ENCODE measurements at places on chromosomes 5 and 9.
A peak's percentile ranks its signal among the peaks of the same experiment; 100 is the strongest.

GRCh38 chr5:41433552-41434181, 76.7 kb downstream of the PLCXD3 start:
- DNase-seq = no peak

GRCh38 chr9:136050701-136051452, 44.2 kb downstream of the NACC2 start:
- DNase-seq = no peak

DNA sequence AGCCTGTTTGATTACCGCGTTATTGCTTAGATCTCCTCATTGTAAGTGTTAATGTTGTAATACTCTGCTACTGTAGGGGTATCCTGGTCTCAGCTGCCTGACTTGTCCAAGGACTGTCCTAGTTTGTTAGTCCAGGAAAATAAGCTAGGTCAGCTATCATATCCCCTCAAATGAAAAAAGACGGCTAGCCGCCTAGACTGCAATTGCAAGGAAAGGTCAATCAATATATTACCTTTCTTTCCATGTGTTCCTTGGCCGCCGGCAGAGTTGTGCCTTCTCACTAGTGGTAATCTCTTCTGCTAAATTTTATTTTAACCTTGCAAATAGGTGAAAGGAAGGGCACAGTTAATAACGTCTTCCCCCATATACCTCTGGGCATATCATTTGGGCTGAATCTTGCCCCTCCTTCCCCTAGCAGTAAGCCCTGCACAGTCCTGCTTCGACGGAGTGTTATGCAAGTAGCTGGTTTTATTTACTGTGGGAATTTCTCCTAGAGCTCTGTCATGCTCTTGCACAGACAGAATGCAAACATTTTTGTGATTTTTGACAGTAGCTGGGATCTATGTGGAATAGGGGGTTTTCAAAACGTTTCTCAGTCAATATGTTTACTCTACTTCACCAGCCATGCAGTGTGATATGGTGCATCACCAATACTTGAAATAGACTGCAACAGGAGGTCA, 288.5 kb downstream of the MAST4 start:
- DNase-seq = no peak

DNA sequence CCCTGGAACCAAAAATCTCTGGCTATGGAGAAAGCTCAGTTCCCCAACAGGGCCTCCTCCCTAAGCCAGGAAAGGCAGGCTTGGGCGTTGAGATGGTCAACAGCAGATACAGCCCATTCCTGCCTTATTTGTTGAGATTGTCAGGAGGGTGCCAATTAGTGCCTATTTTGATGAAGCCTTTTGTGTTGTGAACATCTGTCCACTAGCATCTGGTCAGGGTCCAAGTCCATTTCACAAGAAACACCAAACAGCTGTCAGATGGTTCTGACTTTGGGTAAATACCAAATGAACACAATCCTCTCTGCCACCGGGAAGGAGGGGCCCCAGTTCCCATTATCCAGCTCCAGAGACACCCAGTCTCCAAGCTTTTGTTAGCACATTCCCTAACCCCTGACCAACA, 19.9 kb downstream of the SEMA6A start:
- DNase-seq = no peak

DNA sequence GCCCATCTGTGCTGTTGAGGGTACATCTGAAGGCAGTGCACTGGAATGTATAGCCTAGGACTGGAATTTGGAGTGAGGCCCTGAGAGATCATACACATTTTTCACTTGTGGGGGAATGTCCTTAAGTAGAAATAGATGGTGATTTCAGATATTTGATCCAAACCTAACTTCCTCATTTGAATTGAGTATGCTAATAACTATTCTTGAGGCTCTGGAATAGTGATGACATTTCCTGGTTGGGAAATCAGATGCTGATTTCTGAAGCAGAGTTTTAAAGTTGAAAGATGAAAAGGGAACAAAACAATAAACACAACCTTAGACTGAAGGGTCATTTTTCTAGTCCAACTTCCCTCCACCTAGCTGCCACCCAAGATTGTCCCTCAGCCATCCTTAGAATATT, 163.0 kb upstream of the CCDC152 start:
- DNase-seq = no peak

GRCh38 chr5:116709082-116709481, 134.5 kb upstream of the SEMA6A start:
- no peak for DNase-seq

- no peak for DNase-seq
Measured at GRCh38 chr9:85114799-85115198, 445.3 kb downstream of the NTRK2 start.

DNA sequence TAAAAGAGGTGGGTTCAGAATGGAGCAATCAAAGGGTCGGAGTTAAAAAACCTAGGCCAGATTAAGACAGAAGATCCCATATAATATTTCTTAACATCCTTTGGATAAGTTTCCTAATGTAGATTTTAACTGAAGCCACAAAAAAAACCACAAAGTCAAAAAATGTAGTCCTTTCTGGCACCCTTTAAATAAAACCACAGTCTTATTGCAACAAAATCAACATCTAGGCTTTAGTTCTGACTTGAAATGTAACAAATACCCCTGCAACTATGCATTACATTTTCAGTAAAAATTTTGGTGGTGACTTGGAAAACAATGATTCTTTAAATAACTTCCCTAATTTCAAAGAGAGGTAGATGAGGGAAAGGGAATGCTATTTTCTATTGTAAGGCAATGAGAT, 109.2 kb downstream of the PSAT1 start:
- DNase-seq = no peak

- no peak for DNase-seq
Measured at GRCh38 chr5:56712895-56713591, 102.3 kb upstream of the MAP3K1 start.

DNA sequence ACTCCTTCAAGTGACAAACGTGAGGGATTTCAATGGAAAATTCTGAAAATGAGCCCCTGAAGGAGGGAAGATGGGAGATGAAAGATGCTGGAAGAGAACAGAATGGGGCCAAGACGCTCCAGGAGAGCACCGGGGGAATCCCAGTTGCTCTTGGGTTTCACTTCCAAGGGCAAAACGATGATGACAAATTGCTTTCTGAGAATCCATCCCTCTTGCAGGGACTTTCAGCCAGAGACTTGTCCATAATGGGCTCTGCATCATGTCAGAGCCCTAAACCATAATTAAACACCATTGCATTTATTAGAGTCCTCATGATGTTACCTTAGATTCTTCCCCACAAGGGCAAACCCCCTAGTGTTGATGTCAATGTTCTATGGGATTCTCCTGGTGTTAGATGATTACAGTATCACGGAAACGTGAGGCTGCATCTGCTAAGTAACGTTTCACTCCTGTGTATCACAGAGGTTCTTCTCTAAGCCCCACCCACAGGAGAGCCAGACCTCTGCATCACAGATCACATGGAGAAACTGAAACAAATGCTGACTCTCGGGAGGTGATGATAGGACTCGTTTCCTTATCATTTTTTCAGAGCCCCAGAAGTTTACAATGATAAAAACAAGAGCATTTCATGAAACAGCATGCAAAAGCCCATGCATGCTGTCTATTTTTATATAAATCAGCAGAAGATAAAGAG, 114.4 kb downstream of the TENT4A start:
- no peak for DNase-seq

DNA sequence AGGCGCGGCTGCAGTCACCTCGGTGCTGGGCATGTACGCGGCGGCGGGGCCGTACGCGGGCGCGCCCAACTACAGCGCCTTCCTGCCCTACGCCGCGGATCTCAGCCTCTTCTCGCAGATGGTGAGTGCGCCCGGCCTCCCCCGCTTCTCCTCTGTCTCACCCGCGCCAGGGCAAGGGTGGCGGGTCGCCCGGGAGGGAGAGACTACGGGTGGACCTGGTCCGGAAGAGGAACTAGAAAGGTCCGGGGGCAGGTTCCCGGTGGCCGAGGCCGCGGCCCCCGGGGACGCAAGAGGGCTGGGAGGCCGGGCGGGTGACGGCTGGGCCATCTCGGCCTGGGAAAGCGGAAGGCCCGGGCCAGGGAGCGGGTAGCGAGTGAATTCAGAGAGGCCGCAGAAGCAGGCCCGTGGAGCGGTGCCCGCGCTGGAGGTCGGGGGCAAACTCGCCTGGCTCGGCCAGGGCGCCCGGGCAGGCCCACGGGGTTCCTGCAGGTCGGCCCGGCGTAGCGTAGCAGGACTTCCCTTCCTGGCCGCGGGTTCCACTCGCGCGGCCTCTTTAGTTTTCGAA, 711 bp downstream of the IRX1 start:
- DNase-seq = no peak

DNA sequence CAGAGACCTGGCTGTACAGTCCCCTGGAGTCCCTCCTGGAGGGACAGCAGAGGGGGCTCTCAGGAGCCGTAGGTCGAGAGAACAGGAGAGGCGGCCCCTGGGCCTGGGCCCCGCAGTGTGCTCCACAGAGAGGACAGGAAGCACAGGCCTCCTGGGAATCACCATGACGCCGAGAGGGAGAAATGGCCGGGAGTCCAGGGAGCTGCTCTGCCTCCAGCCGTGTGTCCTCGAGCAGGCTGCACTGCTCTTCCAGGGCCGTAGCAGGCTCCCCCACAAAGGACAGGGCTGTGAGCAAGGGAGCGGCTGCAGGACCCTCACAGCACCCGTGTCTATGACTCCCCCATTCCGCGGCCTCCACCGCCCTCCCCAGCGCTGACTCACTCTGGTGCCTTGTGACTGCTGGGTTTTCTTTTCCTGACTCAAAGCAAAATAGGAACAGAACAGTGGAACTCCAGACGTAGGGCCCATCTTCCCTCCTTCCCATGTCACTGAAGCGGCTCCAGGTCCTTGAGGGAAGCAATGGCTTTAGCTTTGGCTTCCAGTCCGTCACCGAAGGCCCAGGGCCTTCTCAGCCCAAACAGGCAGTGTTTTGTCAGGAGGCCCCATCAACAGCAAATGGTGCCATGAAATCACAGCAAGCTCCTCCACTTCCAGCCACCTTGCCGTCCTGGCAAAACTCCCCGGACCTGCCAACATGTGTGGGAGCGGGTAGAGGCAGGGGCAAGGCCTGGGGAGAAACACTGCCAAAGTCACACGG, 114.2 kb downstream of the LHFPL2 start:
- DNase-seq = no peak

- DNase-seq = no peak
Measured at GRCh38 chr9:110847671-110848070, 179.1 kb downstream of the MUSK start.

DNA sequence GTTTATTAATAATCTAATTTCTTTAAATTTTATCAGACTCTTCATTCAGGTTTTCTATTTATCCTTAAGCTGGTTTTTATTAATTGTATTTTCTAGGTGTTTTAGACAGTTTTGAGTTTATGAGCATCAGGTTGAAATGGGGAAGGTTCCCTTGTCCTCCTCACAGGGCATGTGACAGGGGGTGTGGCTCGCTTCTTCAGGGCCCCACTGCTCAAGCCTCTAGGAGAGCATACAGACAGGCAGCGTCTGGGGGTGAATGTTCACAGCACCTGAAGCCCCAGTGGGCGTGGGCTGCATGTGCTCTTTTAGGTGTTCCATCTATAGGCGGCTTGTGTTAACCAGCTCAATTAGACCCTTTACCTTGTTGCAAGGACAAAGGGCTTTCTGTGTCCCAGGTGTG, 78.2 kb upstream of the RUFY1 start:
- DNase-seq = no peak

GRCh38 chr5:168401880-168402279, 84.4 kb upstream of the RARS1 start:
- peak; percentile 49 for DNase-seq

GRCh38 chr9:108386859-108387384, 468.9 kb downstream of the ACTL7B start:
- DNase-seq = no peak

GRCh38 chr9:88106492-88106891, 31.8 kb downstream of the SPATA31C2 start:
- DNase-seq = peak; percentile 77

- DNase-seq = no peak
Measured at GRCh38 chr5:142969624-142970439, 199.7 kb downstream of the ARHGAP26 start.

GRCh38 chr9:107105784-107106183, 177.3 kb upstream of the RAD23B start:
- DNase-seq = no peak

GRCh38 chr5:17088051-17088450, 129.4 kb upstream of the BASP1 start:
- no peak for DNase-seq

GRCh38 chr5:3225201-3225960, 370.3 kb upstream of the IRX1 start:
- DNase-seq = no peak

DNA sequence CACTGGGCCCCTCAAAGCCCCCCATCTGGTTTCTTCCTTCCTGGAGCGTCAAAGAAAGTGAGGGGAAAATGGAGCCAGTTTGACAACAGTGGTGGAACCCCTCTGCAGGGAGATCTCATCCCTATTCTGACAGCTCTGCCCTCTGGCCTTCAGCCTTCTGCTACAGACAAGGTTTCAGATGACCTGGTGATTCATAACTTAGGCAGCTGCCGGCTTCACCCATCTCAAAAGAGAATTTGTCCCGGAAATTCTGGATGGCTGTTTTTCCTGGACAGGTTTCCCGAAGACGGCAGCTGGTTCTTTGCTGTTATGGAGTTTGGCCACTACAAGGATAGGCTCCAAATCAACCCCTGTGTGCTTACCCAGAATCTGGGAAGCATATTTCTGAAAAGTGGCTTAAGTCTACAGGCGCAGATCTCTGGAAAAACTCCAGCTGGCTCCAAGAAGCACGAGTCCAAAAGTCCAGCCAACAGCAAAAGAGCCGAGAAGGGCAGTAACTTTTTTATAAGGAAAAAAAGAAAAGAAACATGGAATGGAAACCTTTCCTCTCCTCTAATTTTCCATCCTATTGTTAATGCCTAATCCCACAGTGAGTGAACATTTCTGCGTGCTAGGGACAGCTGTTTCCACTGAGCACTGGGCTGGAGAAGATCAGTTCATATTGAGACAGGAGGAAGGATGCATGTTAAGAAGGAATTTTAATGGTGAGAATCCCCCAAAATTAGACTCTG, 54.5 kb downstream of the ZNF366 start:
- DNase-seq = peak; percentile 16

DNA sequence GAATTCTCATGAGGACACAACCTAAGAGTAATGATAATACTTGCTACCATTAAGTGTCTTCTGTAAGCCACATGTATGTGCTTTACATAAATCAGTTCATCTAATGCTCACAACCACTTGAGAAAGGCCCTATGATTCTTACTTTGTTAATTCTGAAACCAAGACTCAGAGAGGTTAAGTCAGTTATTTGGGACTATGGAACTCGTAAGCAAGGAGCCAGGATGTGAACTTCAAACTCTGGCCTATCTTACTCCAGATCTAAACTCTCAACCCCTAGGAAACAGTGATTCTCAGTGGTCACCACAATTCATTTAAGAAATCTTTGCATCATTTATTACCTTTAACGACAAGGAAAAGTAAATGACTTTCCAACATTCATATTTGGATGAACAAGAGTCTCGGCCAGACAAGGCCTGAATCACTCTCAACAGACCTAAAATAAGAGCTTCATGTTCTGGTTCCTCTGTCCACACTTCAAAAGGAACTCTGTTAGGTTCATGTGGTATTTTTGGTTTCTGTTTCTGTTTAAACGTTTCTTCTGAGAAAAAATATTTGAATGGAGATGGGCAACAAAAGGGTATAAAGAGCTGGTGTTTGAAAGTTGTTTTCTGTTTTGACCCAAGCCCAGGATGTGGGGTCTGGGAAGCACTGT, 104.8 kb downstream of the LPAR1 start:
- DNase-seq = no peak
